CD8-positive, alpha-beta memory T cell (primary cell): ENCODE measurements at places on chromosomes 5 and 9.

DNA sequence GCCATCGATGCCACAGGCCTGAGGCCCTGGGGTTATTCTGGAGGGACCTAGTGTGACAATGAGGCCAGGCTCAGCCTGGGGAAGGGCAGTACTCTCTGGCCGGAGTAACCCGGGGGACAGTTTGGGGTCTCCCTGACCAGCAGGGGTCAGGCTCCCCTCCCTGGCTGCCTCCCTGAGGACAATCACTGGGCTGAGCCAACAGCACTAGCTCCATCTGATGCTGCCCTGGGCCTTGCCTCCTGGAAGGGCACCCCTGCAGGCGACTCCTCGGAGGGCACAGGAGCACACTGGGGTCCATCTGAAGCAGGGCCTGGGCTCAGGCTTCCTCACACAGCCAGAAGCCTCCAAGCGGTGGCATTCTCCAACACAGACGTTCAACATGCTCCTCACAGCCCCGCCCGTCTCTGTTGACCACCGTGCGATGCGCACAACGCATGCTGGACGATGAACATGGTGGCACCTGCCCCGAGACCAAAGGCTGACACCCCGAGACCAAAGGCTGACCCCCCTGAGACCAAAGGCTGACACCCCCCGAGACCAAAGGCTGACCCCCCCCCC is 68.3 kb downstream of the ADAMTS2 start:
- DNase-seq, result no peak

GRCh38 chr9:123753016-123753415 is 176.9 kb downstream of the DENND1A start:
- no peak for DNase-seq

- DNase-seq, result no peak
Measured at GRCh38 chr9:35910613-35911359, 1.5 kb downstream of the SPAAR start.

- DNase-seq, result no peak
Measured at GRCh38 chr5:14678773-14679334, 14.3 kb downstream of the OTULIN start.
